ENCODE measurements at places on chromosomes 12 and 14.

DNA sequence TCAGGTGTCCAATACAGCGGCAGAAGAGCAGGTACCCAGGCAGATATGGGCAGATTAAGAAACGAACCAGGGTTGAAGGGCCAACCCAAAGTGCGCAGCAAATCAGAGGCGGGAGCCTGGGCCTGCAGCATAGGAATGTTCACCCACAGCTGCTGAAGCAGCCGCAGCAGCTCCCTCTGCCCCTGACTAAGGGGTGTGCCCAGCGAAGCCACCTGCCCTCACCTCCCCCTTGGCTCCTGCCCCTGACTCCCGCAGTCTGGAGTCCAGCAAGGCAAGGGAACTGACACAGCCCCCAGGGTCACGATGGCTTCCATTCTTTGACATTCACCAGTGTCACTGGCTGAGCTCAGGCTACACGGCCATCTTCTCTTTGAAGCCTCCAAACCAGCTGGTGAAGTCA is 27.3 kb upstream of the ZFP36L1 start:
- peak; percentile 11 for DNase-seq

- no peak for DNase-seq
These were observed 18.7 kb downstream of the RCOR1 start for GRCh38 chr14:102610968-102611811.

GRCh38 chr14:50039734-50040400 is 76.5 kb downstream of the VCPKMT start:
- no peak for DNase-seq

DNA sequence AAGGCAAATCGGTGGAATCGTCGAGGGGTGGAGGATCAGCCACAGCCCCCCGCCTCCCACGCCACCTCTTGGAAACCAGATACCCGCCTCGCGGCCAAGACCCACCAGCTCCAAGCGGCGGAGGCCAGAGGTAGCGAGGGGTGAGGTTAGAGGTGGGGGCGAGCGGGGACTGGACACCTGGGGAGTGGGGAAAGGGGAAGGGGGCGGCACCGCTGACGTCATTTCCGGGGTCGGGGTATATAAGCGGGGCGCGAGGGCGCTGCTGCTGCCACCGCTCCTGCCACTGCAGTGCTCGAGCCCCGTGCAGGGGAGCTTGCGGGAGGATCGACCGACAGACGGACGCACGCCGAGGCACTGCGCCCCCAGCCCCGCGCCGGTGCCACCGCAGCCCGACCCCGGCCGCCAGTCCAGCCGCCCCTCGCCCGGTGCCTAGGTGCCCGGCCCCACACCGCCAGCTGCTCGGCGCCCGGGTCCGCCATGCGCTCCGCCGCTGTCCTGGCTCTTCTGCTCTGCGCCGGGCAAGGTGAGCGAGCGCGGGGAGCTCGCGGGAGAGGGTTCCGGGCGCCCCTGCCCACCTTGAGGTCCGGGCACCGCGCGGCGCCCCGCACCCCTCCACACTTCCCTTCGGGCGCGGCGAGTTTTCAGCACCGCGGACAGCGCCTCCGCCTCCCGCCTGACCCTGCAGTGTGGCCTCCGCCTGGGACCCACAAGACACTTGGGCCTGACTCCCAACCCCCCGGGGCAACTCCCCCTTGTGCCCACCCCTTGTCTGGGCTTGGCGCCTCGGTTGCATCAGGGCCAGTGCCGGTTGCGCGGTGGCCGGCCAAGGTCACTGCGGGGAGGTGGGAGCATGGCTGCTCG is at the start of gene CHGA:
TSS of gene CHGA (plus strand) at position 268 of the 861 bp plus-strand sequence. CDS start at position 478, 210 bp downstream.
- DNase-seq: peak; percentile 98

DNA sequence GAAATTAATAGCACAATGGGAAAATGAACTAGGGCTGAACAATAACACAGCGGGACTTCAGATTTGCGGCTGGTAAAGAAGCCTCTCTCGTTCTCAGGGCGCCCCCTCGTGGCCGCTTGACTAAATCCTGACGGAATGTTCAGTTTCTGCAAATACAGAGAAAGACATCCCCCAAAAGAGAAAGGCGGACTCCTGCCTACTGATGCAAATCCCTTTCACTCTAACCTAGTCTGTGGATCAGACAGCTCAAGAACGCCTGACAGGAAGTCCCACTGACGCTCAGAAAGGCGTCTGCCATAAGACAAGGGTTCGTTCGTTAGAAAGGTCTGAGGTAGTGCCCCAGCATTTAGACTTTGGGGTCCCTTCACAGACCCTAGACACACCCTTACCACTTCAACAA is 2.5 kb downstream of the NUAK1 start:
- DNase-seq: peak; percentile 70

DNA sequence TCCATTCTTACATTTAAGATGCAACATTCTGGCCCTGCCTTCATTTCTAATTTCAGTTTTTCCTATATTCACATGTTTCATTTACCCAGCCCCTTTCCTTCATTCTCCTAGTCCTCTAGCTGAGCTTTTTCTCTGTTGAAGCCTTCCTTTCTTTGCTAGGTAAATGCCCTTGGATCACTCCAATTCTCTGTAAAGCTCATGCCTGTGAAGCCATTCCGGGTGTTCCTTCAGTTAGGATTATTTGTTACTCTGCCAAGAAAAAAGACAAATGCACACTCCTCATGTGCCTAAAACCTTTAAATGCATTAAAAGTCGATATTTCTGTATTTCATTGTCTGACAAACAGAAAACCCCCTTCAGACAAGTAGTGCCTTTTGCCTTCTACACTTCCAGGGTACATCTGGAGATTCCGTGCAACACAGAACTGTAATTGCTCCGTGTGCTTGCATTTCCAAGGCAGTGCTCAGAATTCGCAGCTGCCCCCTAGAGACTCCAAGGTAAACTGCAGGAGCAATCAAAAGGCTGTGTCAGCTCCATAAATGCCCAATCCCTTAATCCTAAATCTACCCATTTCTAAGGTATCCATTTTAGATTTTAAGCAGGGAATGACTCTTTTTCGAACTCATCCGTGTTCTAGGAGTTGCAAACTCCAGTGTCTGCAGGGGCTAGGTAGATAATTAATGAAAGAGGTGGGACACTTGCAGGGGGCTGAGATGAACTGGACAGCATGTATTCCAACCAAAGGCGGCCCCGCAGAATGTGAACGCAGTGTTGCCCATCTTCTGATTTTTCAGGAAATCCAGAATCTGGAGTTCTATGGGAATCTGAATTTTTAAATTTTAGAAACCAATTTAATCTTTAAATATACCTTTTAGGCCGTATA is 320.2 kb downstream of the GRIN2B start:
- peak; percentile 32 for DNase-seq

- DNase-seq: no peak
These were observed 50.5 kb downstream of the ANO4 start for GRCh38 chr12:100845095-100845494.

GRCh38 chr12:88720785-88721650 is 140.7 kb upstream of the KITLG start:
- no peak for DNase-seq

GRCh38 chr14:63478010-63478409 is 65.2 kb downstream of the PPP2R5E start:
- DNase-seq: no peak

DNA sequence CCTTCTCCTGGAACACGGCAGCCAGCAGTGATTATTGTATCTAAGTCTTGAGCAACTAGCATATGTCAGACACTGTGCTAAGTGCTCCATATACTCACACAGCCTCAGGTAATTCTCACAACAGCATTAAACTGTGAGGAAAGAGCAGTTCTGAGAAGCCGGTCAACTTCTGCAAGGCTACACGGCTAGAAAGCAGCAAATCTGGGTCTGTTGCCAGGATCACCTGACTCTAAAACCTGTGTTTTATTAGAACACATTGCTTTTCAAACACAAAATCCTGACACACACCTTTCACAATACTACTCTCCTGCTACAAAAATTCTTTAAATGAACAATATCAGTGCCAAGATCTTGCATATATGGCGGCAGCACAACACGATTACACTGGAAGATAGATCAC is 49.8 kb upstream of the CRACR2A start:
- DNase-seq: no peak

DNA sequence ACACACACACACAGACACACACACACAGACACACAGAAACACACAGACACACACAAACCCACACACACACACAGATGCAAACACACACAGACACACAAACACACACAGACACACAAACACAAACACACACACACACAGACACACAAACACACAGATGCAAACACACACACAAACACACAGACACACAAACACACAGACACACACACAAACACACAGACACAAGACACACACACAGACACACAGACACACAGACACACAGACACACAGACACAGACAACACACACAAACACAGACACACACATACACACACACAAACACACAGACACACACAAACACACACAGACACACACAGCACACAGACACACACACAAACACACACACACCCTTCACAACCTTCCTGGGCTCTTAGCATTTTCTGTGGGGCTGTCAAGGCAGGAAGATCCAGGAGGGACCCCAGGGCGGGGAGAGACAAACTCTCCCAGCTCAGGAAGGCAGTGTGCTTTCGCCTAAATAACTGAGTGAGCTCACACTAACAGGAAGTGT is 24.2 kb upstream of the INF2 start:
- no peak for DNase-seq

- DNase-seq: no peak
These were observed 95.1 kb downstream of the EP400 start for GRCh38 chr12:132044661-132045412.

GRCh38 chr14:44653641-44654040 is 146.6 kb upstream of the FSCB start:
- DNase-seq: no peak

DNA sequence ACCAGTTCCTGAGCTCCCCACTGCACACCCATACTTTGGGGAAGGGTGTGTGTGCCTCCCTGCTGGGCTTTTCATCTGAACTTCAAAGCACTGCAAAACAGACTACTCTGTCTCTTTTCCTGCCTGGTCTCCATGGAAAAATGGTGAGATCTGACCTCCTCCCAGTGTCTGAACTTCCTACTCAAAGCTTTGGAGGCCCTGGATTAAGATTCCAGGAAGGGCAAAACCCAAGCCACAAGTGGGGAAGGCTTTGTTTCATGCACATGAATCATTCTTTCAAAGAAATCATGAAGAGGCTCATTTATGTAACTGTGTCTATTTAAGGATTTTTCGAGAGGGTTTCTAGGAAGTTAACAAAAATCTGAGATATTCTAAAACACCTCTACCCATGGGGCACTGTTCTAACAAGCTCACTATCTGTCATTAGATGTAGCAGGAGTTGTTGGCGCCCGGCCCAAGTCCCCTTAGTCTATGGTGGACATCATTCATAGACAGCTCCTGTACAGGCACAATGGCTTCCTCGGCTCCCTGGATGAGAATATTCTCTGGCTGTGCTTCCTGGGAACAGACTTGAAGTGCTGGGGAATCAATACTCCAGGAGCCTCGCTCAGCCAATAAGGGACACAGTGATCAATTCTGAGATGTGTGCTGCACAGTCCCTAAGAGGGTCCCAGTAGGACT is 224.0 kb downstream of the KTN1 start:
- no peak for DNase-seq

DNA sequence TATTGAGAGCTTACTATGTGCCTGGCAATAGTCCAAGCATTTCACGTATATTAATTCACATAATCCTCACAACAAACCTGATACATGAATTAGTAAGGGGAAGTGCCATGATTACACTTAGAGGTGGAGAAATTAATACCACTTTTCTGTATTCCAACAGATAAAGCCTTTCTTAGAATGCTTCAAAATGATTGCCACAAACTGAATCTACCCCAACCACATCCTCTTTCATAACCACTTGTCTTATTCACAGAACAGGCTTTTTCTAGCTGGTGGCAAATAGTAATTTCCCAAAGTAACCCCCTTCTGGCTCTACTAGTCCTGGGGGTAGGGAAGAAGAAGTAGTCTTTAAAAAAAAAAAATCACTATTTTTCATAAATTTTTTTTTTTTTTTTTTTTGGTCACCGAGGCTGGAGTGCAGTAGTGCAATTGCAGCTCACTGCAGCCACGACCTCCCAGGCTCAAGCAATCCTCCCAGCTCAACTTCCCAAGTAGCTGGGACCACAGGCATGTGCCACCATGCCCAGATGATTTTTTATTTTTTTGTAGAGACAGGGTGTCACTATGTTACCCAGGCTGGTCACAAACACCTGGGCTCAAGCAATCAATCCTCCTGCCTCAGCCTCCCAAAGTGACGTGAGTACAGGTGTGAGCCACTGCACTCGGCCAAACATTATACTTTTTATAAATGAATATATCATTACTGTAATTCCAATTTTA is 59.0 kb upstream of the ARID2 start:
- DNase-seq: no peak

GRCh38 chr14:51546603-51547258 is 105.0 kb upstream of the FRMD6 start:
- DNase-seq: no peak

GRCh38 chr14:69408331-69408960 is 10.0 kb downstream of the SLC39A9 start:
- no peak for DNase-seq

DNA sequence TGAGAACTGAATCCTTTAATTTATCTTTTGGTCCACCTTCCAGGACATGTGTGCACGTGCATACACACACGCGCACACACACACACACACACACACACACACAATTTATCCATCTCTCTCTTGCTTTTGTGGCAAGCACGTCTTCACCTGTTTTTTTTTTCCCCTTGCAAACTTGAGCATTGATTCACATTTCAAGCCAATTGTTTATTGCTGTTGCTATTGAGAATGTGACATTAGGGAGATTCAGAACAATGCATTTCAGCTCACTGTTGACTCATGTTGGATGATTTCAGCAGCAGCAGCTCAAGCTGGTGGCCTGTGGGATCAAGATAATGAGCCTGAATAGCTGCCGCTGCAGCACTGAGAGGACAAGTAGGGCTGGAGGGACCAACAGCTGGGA is 128.9 kb downstream of the SNAPC1 start:
- DNase-seq: no peak

- no peak for DNase-seq
These were observed 11.2 kb downstream of the PRPF39 start for GRCh38 chr14:45095143-45095542.

- no peak for DNase-seq
These were observed 13.5 kb upstream of the IRF2BPL start for GRCh38 chr14:77041881-77042545.

DNA sequence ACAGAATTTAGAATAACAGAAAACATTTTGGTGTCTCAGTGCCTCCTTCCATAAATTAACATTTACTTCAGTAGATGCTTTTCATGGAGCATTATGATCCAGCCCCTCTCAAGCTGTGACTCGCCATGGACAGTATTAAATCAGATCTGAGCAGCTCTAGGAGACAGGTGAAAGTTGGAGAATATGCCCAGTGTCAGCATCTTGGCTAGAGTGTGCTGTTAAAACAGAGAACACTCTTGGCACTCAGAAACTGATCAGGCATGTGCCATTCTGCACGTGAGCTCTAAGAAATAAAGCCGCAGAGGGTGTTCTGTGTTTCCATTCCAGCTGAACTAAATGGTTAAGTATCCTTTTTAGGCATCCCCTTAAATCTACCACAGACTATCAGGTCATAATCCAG is 68.0 kb downstream of the DIP2B start:
- DNase-seq: no peak

- no peak for DNase-seq
These were observed 852.3 kb upstream of the TMEM132C start for GRCh38 chr12:127414636-127415035.

Data from SK-N-SH (cell line).